ENCODE measurements at places on chromosomes 2 and 18. TPM values are rescaled to one million over a fixed set of nuclear protein-coding genes. Genes with fewer than 3 reads are reported as not detected.

Gene FSHR
- total RNA-seq, result not detected

Gene EFR3B
- total RNA-seq, result 0.32 TPM

Gene PPP1R1C
- not detected for total RNA-seq

Gene FNDC4
- total RNA-seq, result 19.5 TPM

Gene SLC39A6
- 22.6 TPM for total RNA-seq

Gene MAP3K19
- total RNA-seq, result not detected

Gene HOXD1
- 4.3 TPM for total RNA-seq

Gene SCN3A
- total RNA-seq, result under 0.01 TPM

Gene CFAP65
- not detected for total RNA-seq

Gene LONRF2
- total RNA-seq, result 0.15 TPM

Gene SLC4A5
- 0.30 TPM for total RNA-seq

Gene SOWAHC
- total RNA-seq, result 5.9 TPM

Gene GKN2
- not detected for total RNA-seq

Gene TUBB8B
- total RNA-seq, result not detected

Gene AMER3
- total RNA-seq, result not detected

Gene ANKRD30BL
- total RNA-seq, result not detected

Gene LGALSL
- 2.9 TPM for total RNA-seq

Gene ACOXL
- total RNA-seq, result not detected

Gene ZNF396
- total RNA-seq, result 0.32 TPM

Gene GPR75
- 1.2 TPM for total RNA-seq

Gene SCN2A
- 0.46 TPM for total RNA-seq

Gene ZNF236
- total RNA-seq, result 10.8 TPM

Gene LRRTM4
- total RNA-seq, result not detected

Gene MAL
- total RNA-seq, result not detected

Gene TRAK2
- 28.7 TPM for total RNA-seq

Gene LIMS4
- total RNA-seq, result 18.1 TPM

Gene SNX17
- total RNA-seq, result 162 TPM

Gene SERPINB4
- total RNA-seq, result under 0.01 TPM

Gene RESP18
- total RNA-seq, result not detected

Gene KLHL29
- 3.2 TPM for total RNA-seq

Gene UGT1A8
- total RNA-seq, result not detected

Gene KYNU
- total RNA-seq, result 1.2 TPM

Gene ANKRD44
- 3.6 TPM for total RNA-seq

Gene SLC16A14
- total RNA-seq, result 0.46 TPM

Gene LHCGR
- total RNA-seq, result not detected

Gene ST6GAL2
- not detected for total RNA-seq

Gene RNF125
- total RNA-seq, result 0.30 TPM

Gene SLC9A2
- not detected for total RNA-seq

Gene HNMT
- 10.4 TPM for total RNA-seq

Gene NOL4
- not detected for total RNA-seq

Gene KCNJ3
- not detected for total RNA-seq

Gene DOCK10
- 13.7 TPM for total RNA-seq

Data from epithelial cell of umbilical artery (primary cell).